Mesothelial cell of epicardium (in vitro differentiated cells): ENCODE measurements at places on chromosomes 7 and 10.

DNA sequence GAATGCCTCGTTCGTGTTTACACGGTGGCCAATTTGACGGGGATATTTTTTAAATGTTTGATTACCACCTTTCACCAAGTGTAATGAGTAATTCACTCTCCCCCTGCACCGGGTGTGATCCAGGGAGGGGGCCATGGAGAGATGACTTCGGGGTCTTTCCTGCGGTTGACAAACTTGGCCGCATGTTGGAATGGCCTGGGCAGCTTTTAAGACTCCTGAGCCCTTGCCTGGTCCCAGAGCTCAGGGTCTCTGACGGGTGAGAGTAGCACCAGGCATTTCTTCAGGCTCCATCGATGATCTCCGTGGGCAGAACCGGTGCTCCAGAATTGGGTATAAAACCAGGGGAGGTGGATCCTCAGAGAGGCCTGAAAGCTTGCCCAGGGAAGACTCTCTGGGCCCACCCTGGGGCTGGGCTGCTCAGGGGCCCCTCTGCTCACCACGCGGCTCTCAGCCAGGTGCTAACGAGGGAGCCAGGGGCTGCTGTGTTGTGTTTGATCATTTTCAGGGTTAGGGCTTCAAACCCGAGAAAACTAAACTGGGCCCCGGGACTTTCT, 882 bp downstream of the ZNF282 start:
- H3K27me3 ChIP-seq: peaks cover 2% of the 10 kb centered on the region
- peak overlapping the region; percentile 93 for H3K27ac ChIP-seq
- peak overlapping the region; percentile 87 for H3K4me3 ChIP-seq
- no peak for DNase-seq
- peaks cover 26% of the 10 kb centered on the region for H3K36me3 ChIP-seq

- peaks cover 3% of the 10 kb centered on the region for H3K36me3 ChIP-seq
- no peak for DNase-seq
- no peak overlapping the region for H3K27ac ChIP-seq
- H3K4me3 ChIP-seq: no peak overlapping the region
- H3K4me1 ChIP-seq: no peaks in the 10 kb centered on the region
These were observed 79.0 kb upstream of the LRGUK start for GRCh38 chr7:134048166-134048565.

- no peak for DNase-seq
- no peak overlapping the region for H3K4me3 ChIP-seq
- H3K4me1 ChIP-seq: peaks cover 31% of the 10 kb centered on the region
- peak overlapping the region; percentile 43 for H3K27ac ChIP-seq
- no peaks in the 10 kb centered on the region for H3K36me3 ChIP-seq
These were observed 213.0 kb downstream of the BAMBI start for GRCh38 chr10:28890121-28890950.

GRCh38 chr7:142345811-142346210, 88.0 kb upstream of the PRSS58 start:
- no peaks in the 10 kb centered on the region for H3K36me3 ChIP-seq
- no peak overlapping the region for H3K27ac ChIP-seq
- no peak overlapping the region for H3K4me3 ChIP-seq
- no peak for DNase-seq
- no peaks in the 10 kb centered on the region for H3K4me1 ChIP-seq

DNA sequence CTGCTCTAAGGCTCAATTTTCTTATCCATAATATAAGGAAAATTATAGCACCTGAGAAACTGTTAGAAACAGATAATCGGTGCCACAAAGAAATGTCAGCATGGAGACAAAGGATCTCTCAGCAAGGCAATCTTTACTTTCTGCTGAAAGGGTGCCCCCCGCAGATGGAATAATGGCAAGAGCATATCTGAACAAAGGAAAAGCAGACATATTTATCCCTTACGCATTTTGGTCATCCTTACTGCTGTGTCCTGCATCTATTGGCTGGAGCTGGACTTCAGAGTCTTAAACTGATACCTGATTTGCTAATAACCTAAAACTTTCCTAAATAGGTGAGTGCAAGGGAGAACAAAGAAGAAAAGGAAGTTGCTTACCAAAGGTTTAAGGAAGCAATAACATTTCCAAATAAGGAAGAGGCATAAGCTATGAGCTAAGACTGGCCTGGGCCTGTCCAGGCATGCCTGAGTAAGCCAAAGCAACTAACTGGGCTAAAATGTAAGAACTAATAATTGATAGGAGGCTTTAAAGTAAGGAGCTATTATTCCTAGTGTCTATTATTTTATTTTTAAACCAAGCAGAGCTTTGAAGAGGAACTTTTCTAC, 39.6 kb upstream of the ELMO1 start:
- H3K4me1 ChIP-seq: no peaks in the 10 kb centered on the region
- no peak overlapping the region for H3K27ac ChIP-seq
- DNase-seq: no peak
- no peak overlapping the region for H3K4me3 ChIP-seq
- no peaks in the 10 kb centered on the region for H3K27me3 ChIP-seq

GRCh38 chr7:105764506-105764905, 111.9 kb downstream of the ATXN7L1 start:
- no peak for DNase-seq
- H3K36me3 ChIP-seq: no peaks in the 10 kb centered on the region
- H3K4me3 ChIP-seq: no peak overlapping the region
- H3K27ac ChIP-seq: no peak overlapping the region
- H3K27me3 ChIP-seq: no peaks in the 10 kb centered on the region

- peaks cover 2% of the 10 kb centered on the region for H3K4me1 ChIP-seq
- DNase-seq: no peak
- no peaks in the 10 kb centered on the region for H3K36me3 ChIP-seq
- H3K27me3 ChIP-seq: peaks cover 69% of the 10 kb centered on the region
- no peak overlapping the region for H3K27ac ChIP-seq
These were observed 16.1 kb upstream of the PLXNA4 start for GRCh38 chr7:132592231-132592920.

- no peak for DNase-seq
- no peaks in the 10 kb centered on the region for H3K36me3 ChIP-seq
- no peaks in the 10 kb centered on the region for H3K27me3 ChIP-seq
- H3K4me3 ChIP-seq: no peak overlapping the region
- no peak overlapping the region for H3K27ac ChIP-seq
These were observed 183.1 kb upstream of the PRSS58 start for GRCh38 chr7:142440906-142441411.

DNA sequence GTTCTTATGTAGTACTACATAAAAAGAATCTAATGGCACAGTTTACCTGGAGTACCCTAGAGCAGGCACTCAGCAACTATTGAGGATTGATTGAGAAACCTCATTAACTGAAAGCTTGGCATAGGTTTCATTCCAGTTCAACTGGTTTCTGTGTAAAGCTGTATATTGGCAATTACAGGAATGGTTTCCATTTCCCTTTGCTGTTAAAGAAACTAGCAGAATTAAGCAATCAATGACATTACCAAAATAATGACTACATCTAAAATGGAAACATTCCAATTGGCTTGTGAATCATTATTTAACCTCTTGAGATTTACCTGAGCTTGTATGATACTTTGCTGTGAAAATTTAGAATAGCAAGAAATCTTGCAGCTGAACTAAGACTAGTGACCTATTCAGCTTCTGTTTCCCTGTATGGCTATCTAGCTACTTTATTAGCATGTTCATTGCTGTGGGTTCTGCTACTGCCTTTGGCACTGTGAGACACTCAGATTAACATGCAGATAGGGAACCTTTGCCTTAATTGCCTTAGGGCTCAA, 33.5 kb upstream of the CADPS2 start:
- H3K27me3 ChIP-seq: no peaks in the 10 kb centered on the region
- no peak overlapping the region for H3K4me3 ChIP-seq
- H3K4me1 ChIP-seq: peaks cover 4% of the 10 kb centered on the region
- H3K36me3 ChIP-seq: no peaks in the 10 kb centered on the region

DNA sequence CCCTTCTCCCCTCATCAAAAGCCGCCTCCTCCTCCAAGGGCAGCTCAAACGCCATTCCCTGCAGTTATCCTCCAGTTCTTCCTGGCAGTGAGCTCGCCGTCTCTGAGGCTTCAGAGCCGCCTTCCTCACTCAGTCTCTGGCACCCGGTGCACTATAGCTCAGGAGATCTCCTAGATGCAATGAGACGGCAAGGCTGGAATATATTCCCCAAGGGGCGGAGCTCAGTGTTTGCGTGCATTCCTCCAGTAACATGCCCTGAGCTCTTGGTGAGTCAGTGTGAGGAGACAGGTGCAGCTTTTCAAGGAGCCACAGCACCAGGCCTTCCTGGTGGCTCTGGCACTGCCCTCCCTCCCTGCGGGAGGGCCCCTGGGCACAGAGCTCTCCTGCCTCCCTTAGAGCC, 512.6 kb upstream of the FOXK1 start:
- H3K4me1 ChIP-seq: peaks cover 10% of the 10 kb centered on the region
- no peaks in the 10 kb centered on the region for H3K27me3 ChIP-seq
- no peak for DNase-seq
- no peaks in the 10 kb centered on the region for H3K36me3 ChIP-seq
- H3K27ac ChIP-seq: no peak overlapping the region

GRCh38 chr7:34075523-34076370, 170.4 kb downstream of the BMPER start:
- DNase-seq: no peak
- H3K36me3 ChIP-seq: no peaks in the 10 kb centered on the region
- no peak overlapping the region for H3K4me3 ChIP-seq

DNA sequence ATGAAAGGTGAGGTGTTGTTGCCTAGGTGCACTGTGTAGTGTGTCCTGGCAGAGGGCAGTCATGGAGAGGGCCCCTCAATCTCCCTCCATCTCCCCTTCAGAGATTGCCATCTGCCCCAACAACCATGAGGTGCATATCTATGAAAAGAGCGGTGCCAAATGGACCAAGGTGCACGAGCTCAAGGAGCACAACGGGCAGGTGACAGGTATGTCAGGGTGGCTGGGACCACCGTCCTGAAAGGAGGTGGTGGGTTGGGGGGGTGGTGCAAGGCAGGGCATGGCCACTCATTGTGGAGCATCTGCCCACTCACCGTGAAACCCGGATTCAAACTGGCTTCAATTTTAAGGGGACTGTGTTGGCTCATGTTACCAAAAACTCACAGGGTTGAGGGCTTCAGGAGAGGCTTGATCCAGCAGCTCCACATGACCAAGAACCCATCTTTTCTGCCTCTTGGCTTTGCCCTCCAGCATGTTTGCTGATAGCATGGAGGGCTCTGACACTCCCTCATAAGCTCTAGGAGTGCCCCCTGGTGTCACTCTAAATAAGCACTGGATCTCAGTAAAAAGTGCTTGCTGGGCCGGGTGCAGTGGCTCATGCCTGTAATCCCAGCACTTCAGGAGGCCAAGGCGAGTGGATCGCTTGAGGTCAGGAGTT, 12.2 kb downstream of the ARPC1B start:
- H3K27me3 ChIP-seq: no peaks in the 10 kb centered on the region
- DNase-seq: no peak
- no peak overlapping the region for H3K27ac ChIP-seq
- H3K36me3 ChIP-seq: peaks cover 10% of the 10 kb centered on the region

- H3K27ac ChIP-seq: no peak overlapping the region
- peaks cover 36% of the 10 kb centered on the region for H3K4me1 ChIP-seq
- no peak for DNase-seq
- peaks cover 6% of the 10 kb centered on the region for H3K36me3 ChIP-seq
- H3K4me3 ChIP-seq: no peak overlapping the region
- no peaks in the 10 kb centered on the region for H3K27me3 ChIP-seq
These were observed 55.4 kb upstream of the FAM3C start for GRCh38 chr7:121451367-121452094.

- no peak overlapping the region for H3K4me3 ChIP-seq
- no peaks in the 10 kb centered on the region for H3K36me3 ChIP-seq
- no peaks in the 10 kb centered on the region for H3K4me1 ChIP-seq
These were observed 55.2 kb upstream of the C10orf71 start for GRCh38 chr10:49243610-49244283.

- peaks cover 30% of the 10 kb centered on the region for H3K4me1 ChIP-seq
- H3K4me3 ChIP-seq: no peak overlapping the region
- H3K27me3 ChIP-seq: no peaks in the 10 kb centered on the region
These were observed 254.6 kb downstream of the SLC25A13 start for GRCh38 chr7:96067321-96067720.

DNA sequence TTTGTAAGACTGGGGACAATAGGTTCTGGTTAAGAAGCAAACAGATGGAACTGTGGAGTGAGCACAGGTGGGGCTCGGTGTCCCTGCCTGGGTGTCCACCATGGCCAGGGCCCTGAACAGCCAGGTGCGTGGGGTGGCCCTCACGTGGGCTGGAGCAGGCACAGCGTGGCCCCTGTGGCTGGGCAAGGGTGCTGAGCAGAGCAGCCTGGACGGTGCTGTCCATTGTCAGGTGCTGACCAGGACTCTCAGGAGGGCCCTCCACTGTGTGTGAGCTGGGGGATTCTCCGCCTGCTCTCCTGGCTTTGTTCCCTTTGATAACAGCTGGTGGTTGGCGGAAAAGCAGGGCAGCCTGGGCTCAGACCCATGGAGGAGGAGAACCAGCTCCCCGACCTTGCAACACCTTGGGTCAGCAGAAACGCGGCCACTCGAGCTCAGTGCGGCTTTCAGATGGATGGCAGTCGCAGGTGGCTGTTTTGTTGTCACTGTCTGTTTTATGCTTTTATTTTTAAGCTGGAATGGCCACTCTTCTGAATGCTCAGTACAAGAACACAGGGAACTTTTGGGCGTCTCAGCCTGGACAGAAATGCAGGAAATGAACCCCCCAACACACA, 273.9 kb upstream of the ADARB2 start:
- H3K4me1 ChIP-seq: no peaks in the 10 kb centered on the region
- DNase-seq: no peak
- H3K4me3 ChIP-seq: no peak overlapping the region

- no peak overlapping the region for H3K4me3 ChIP-seq
- H3K36me3 ChIP-seq: no peaks in the 10 kb centered on the region
- DNase-seq: no peak
- H3K27ac ChIP-seq: no peak overlapping the region
- no peaks in the 10 kb centered on the region for H3K4me1 ChIP-seq
These were observed 182.9 kb downstream of the BMPER start for GRCh38 chr7:34087892-34088891.

- no peaks in the 10 kb centered on the region for H3K27me3 ChIP-seq
- no peak for DNase-seq
- H3K36me3 ChIP-seq: peaks cover 36% of the 10 kb centered on the region
- no peak overlapping the region for H3K27ac ChIP-seq
- H3K4me1 ChIP-seq: no peaks in the 10 kb centered on the region
These were observed 26.9 kb downstream of the PAXIP1 start for GRCh38 chr7:154975984-154976383.

- peak overlapping the region; percentile 78 for H3K4me3 ChIP-seq
- peak; percentile 61 for DNase-seq
- peaks cover 22% of the 10 kb centered on the region for H3K4me1 ChIP-seq
These were observed 45.0 kb downstream of the ALOX5 start for GRCh38 chr10:45418849-45419675.

DNA sequence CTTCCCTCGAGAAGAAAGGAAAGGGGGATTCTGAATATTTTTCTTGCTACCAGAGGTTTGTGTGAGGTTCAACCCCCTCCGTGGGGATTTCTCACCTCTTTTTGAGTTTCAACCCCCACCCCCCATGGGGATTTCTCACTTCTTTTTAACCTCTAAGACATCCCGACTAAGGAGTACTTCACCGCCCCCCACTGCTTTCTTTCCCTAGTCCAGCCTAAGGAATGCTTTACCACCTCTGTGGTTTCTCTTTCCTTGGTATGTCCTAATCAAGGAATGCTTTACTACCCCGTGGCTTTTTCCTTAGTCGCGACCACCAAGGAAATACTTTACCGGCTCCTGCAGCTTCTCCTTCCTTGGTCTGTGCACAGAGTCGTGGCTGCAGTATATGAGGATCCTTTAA, 149.4 kb downstream of the LYZL1 start:
- H3K36me3 ChIP-seq: peaks cover 7% of the 10 kb centered on the region
- no peaks in the 10 kb centered on the region for H3K27me3 ChIP-seq
- peak overlapping the region; percentile 24 for H3K4me3 ChIP-seq
